ENCODE measurements at places on chromosomes 11 and 22.
A peak's percentile ranks its signal among the peaks of the same experiment; 100 is the strongest.

DNA sequence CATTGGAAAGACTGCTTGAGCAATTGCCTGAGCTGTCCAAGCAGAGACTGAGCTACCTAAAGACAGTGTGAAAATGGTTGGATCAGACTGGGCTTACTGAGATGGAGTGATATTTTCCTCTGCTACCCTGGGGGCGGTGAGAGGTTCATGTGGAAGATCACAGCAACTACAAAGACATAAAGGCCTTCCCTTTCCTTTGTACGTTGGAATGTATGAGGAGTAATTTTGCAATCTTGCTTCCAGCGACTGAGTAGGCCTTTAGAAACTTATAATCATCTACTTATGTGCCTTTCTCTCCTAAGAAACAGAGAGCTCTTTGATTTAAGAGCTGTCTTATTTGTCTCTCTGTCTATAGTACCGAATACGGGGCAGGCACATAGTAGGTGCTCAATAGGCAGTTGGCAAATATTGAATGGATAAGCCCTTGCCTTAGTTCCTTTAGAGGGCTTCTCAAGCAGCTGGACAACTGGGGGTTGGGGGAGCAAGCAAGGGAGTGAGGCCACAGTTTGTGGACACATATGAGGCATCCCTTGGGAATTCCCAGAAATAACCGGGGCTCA is 2.4 kb upstream of the HEPACAM start:
- no peak for DNase-seq

- DNase-seq: no peak
Observed at GRCh38 chr11:95999711-96000406, 76.0 kb upstream of the MTMR2 start.

DNA sequence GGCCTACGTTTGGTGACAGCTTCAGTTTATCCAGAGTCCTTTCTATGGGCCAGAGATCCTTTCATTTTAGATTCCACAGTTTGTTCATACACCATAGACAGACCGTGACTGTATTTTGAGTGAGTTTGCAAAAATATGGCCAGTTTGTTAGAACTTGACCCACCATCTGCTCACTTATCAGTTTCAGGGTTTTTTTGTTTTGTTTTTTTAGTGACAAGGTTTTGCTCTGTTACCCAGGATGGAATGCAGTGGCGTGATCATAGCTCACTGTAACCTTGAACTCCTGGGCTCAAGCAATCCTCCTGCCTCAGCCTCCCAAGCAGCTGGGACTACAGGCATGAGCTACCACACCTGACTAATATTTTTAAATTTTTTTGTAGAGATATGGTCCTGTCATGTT is 9.1 kb upstream of the CKAP5 start:
- no peak for DNase-seq

GRCh38 chr11:67044496-67044895 is 12.2 kb upstream of the RHOD start:
- no peak for DNase-seq

GRCh38 chr11:6612213-6613041 is at the start of gene TAF10:
TAF10 (minus strand) TSS chr11:6612216; CDS start chr11:6612189, 27 bp downstream.
- peak; percentile 96 for DNase-seq

GRCh38 chr11:75745807-75746206 is 22.8 kb upstream of the DGAT2 start:
- DNase-seq: no peak

DNA sequence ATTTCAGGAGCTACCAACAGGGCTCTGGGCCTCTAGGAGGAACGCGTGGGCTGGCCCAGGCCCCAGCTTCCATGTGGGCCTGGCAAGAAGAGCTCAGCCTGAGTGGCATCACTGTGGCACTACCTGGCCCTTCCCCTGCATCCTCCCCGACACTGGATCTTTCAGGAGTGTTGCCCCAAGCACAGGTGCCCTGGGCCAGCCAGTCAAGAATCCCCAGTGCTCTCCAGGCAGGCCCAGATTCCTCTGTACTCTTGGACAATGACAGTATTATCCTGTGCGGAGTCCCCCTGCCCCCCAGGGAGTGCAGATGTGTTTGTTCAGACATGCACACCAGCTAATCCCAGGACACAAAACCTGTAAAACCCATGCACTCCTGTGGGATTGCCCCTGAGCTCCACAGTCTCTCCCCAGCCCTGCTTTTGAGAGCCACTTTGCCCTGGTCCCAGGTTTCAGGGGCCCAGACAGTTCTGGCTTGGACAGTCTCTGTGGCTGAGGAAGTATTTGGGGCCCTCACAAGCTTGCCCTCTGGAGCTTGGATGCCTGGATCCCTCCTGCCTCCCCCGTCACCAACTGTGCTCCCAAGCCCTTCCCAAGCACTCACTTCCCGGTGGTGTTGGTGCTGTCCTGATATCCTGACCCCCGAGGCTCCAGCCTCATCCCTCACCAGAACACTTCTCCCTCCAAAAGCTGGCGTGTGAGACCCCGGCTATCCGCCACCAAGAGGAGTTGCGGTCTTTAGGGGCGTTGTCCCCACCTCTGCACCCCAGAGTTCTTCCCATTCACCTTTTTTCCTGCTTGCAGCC is 39.9 kb downstream of the KCNC1 start:
- DNase-seq: no peak

GRCh38 chr11:100419518-100419917 is 267.6 kb upstream of the ARHGAP42 start:
- no peak for DNase-seq

DNA sequence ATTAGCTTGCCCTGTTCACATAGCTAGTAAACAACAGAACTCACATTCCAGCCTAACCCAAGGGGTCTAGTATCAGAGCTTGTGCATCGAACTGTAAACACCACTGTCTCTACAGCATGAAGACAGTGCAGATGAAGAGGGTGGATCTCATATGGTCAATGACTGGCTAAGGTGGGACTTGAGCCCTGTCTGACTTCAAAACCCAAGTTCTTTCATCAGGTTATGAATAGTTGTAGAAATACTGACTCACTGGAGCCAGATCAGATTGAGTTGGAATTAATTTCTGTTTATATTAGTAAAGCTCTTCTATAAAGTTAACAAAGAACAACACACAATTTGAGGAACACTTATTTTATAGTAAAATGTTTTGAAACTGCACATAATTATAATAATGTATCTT is 161.7 kb upstream of the ARHGAP20 start:
- DNase-seq: no peak

- peak; percentile 31 for DNase-seq
Observed at GRCh38 chr11:65274735-65275682, 13.2 kb downstream of the POLA2 start.

DNA sequence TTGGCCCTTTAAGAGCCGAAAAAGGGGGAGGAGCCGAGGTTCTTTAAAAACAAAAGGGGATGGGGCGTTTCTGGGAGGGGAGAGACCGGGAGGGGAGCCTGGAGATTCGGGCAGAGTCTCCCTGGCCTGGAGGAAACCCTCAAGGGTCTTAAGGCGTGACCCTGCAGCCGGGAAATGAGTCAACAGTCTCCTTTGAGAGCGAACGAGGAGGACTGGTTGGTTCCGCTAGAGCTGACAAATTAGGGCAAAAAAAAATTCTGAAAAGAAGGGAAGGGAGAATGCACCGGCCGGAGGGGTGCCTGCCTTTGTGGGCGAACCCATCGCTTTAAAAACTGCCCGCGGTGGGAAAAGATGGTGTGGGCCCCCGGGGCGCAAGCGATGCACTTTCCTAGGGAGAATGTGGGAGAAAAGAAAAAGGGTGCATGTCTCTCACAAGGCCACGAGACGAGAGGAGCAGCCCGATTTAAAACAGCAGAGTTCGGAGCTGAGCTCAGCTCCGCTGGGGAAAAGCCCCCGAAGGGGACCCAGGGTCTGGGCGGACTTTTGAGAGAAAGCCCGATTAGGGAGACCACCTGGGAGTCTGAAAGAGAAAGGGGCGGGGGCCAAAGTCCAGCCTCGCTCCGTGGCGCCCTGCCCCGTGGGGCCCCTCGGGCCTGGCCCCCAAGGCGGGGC is 874 bp downstream of the ZFTA start:
- DNase-seq: peak; percentile 18

DNA sequence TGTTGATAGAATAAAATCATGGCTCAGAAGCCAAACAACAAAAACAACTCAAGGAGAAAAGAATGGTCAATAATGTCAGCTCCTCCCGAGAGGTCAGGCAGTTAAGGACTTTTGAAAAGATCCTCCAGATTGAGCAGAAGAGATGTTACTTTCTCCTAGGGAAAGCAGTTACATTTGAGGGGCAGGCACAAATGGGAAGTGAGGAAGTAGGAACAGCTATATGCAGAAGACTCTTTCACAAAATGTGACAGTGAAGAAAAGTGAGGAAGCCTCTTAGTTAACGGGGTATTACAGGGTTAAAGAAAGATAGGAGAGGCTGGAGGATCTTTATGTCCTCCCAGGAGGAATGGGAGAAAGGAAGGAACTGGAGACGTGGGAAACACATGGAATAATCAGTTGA is 3.4 kb downstream of the DCHS1 start:
- no peak for DNase-seq

DNA sequence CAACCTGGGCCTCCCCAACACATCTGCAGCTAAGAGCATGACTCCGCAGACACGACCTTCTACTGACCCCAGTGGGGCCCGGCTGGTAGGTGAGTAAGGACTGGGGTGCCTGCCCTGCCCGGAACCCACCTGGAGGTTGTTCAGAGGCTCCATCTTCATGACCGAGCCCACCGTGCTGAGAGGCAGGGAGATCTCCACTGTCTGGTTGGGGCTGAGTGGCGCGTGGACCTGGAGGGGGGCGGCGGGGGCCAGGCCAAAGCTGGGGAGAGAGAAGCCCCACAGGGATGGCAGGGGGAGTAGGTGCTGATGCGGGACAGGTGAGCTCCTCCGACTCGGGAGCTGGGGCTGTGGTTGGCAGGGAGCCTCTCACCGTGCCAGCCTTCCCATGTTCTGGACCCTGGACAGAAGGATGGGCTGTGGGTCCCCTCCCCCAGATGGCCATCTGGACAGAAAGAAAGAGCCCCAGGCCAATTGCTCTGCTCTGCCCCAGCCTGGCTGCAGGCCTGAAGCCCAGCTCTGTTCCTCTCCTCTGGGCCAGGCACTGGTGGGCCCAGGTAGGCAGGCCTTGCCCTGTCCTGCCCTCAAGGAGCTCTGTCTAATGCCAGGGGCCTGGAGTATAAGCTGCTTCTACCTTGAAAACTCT is 16.3 kb upstream of the RASL10A start:
- no peak for DNase-seq

DNA sequence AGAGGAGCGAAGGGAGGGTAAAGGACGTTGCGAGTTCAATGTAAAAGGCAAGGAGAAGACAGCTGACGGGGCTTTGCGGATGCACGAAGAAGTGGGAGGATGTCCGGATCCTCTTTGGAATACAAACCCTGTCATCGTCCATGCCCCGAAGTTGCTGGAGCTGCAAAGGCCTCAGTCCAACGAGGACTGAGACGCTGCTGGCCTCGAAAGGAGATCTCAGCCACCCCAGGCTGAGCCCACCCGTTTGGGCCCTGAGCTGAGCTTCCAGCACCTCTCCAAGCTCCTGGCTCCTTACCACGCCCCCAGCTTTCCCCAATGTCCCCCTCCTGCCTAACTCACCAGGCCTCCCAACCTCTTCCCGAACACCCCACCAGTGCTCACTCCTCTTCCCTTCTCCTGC is 46.1 kb upstream of the PHF21B start:
- no peak for DNase-seq

DNA sequence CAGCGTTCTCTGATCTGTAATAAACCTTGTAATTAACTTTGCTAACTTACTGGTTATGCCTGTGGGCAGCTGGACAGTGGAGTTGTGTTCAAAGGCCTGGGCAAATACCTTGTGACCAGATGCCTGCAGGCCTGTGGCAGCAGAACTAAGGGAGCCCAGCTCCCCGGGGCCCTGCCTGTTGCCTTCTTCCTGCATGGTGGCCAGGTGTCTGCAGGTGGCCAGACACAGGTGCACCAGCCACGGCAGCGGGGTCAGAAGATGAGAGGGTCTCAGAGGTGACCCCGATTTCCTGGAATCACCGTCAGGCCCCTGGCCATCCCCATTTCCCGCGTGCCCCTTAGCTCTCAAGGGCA is 127.2 kb downstream of the OSBP2 start:
- DNase-seq: no peak

GRCh38 chr11:100353083-100353482 is 334.0 kb upstream of the ARHGAP42 start:
- DNase-seq: no peak

GRCh38 chr11:73017024-73017751 is 124.9 kb downstream of the FCHSD2 start:
- no peak for DNase-seq

- peak; percentile 36 for DNase-seq
Observed at GRCh38 chr11:69123593-69124545, 31.9 kb upstream of the SMIM38 start.

GRCh38 chr22:48433647-48434046 is 1394.0 kb downstream of the BRD1 start:
- DNase-seq: no peak

DNA sequence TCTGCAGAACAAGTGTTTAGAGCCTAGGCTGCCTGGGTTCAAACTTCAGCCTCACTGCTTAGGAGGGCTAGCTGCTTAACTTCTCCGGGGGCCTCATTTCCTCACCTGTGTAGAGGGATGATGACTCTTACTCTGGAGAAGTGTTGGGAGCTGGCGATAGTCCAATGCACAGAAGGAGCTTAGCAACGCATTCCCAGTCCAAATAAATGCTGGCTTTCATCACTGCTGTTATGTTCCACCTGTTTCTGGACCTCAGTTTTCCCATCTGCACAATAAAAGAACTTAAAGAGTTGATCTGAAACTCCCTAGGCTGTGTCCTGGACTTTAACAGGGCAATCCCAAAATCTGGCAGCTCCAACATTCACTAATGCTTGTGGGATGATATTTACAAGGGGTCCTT is 337.8 kb downstream of the MIAT start:
- DNase-seq: no peak

- no peak for DNase-seq
Observed at GRCh38 chr22:36702842-36703215, 723 bp downstream of the CACNG2 start.

GRCh38 chr11:107203656-107204055 is 185.4 kb upstream of the GUCY1A2 start:
- no peak for DNase-seq

- DNase-seq: no peak
Observed at GRCh38 chr11:14529951-14530350, 9.8 kb upstream of the PSMA1 start.

DNA sequence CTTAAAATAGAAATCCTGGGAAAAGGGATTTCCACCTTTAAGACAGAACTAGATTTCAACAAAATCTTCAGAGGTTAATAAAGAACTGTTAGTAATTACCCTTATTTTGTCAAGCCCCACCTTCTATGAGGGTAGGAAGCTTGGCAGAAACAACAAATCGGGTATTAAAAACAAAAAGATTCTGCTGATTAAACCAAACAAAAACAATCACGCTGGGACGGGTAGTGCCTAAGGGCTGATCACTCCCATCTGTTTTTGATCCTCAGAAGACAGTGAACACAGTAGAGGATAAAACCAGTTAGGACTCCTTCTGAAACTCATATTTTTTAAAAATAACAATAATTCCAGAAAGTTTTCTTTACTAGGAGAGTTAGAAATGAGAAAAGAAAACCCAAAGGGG is 441.3 kb upstream of the API5 start:
- no peak for DNase-seq
